ENCODE measurements at places on chromosomes 6 and 20.

DNA sequence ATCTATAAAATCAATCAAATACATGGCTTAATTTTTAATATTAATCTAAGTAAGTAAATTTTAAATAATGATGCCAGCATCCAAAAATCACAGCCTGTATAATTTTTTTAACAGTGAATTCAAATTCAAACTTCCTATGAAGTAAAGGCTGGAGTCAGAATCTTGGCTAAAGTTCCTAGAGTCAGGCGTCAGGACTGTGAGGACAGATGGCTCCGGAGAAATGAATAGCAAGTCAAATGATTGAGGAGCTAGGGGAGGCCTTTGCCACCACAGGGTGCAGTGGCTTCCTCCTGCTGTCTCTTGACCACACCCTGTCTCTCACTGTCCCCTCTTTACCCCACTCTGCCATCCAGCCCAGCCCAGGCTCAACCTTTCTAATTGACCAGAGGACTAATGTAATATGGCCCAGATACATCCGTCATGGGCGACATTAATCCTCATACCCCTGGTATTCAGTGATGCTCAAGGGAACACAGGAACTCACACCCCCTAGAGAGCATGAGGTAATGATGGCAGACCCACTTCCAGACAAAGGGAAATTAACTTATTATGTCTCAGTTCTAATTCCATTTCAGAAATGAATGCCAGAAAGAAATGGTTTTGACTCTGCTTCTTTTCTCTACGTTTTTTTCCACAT lies 53.4 kb downstream of the OPRM1 start:
- DNase-seq = no peak
- no peak overlapping the region for H3K4me3 ChIP-seq
- H3K27ac ChIP-seq = no peak overlapping the region
- H3K4me1 ChIP-seq = no peaks in the 10 kb centered on the region
- no peaks in the 10 kb centered on the region for H3K36me3 ChIP-seq

DNA sequence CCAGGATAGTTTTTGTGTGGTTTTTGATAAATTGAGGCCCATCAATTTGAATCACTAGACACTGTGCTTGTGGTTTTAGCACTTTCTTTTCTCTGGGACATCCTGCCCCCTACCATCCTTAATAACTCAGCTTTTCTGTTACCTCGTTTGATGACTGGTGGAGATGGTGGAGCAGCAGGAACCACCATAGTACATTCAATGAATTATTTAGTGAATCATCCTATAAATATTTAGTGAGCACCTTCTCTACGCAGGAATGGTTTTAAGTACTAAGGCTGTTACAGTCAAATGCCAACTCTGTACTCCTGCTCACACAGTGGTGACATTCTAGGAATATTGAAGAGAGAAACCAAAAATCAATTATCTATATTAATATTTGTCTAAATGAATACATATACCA lies 585.2 kb downstream of the HAO1 start:
- DNase-seq = no peak
- no peak overlapping the region for H3K4me3 ChIP-seq
- no peaks in the 10 kb centered on the region for H3K27me3 ChIP-seq
- H3K36me3 ChIP-seq = no peaks in the 10 kb centered on the region

GRCh38 chr6:107293350-107293749 lies 166.0 kb downstream of the PDSS2 start:
- H3K27me3 ChIP-seq = no peaks in the 10 kb centered on the region
- no peak overlapping the region for H3K4me3 ChIP-seq
- no peak for DNase-seq
- H3K4me1 ChIP-seq = no peaks in the 10 kb centered on the region

DNA sequence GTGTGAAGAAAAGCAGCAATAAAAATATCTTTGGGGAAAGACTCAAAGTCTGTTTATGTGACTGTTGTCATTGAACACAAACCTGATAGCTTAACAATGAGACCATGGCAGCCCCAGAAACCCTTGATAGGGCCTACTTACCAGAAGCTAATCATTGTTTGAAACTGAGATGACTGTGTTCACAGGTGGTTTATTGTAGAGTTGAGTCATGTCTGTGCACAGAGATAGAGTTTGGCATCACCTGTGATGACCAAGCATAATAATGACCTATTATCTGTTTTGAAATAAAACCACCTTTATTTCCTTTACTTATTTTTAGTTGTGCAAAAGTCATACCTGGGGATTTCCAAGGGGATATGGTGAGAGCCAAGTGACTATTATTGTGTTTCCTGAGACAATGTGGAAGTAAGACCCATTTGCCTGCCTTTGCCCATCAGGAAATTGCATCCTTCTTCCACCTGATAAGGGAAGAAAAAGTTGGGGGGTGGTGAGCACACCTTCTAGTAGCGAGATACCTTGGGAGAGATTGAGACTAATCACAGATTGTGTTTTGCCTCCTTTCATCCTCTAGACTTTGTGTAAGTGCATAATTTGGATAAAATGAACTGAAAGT lies 456.9 kb upstream of the JAG1 start:
- no peak overlapping the region for H3K27ac ChIP-seq
- peaks cover 1% of the 10 kb centered on the region for H3K4me1 ChIP-seq
- no peak overlapping the region for H3K4me3 ChIP-seq
- H3K27me3 ChIP-seq = no peaks in the 10 kb centered on the region
- H3K36me3 ChIP-seq = no peaks in the 10 kb centered on the region
- no peak for DNase-seq

- H3K4me1 ChIP-seq = peaks cover 2% of the 10 kb centered on the region
- no peak overlapping the region for H3K27ac ChIP-seq
- DNase-seq = no peak
- no peak overlapping the region for H3K4me3 ChIP-seq
Measured at GRCh38 chr6:87721311-87721710, 19.3 kb upstream of the AKIRIN2 start.

DNA sequence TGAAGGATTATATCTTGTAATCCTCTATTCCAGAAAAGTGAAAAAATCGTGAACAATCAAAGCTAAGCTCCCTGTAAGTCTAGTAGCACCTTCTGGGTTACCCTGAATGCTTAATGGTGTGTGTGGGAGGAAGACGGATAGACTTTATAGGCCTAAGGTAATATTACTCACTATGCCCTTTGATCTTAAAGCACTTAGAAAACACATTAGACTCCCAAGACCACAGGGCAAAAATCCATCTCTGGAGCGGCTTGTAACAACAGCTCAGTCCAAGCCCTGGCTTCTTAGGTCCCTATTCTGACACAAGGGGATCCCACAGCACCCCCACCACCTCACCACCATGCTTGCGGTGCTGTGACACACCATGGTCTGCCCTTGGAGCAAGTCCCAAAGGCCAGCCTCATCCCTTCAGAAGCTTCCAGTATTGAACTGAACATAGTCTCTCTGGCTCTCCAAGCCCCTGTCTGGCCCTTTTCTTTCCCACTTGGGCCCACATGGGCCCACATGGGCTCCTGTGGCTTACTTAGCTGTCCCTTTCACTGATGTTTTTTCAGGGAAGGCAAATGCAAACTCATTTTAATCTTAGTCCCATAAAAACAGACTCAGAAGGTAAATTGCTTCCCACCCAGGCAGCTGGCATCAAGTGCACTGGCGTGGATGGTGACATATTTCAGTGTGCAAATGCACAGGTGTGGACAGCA lies 28.3 kb downstream of the C6orf132 start:
- H3K27ac ChIP-seq = no peak overlapping the region
- no peaks in the 10 kb centered on the region for H3K27me3 ChIP-seq
- no peaks in the 10 kb centered on the region for H3K36me3 ChIP-seq

GRCh38 chr6:167927246-167927645 lies 70.2 kb upstream of the KIF25 start:
- no peak for DNase-seq
- H3K27ac ChIP-seq = no peak overlapping the region
- no peaks in the 10 kb centered on the region for H3K4me1 ChIP-seq
- no peak overlapping the region for H3K4me3 ChIP-seq

- H3K36me3 ChIP-seq = no peaks in the 10 kb centered on the region
- H3K27ac ChIP-seq = no peak overlapping the region
- no peak overlapping the region for H3K4me3 ChIP-seq
- DNase-seq = no peak
- H3K27me3 ChIP-seq = no peaks in the 10 kb centered on the region
Measured at GRCh38 chr6:144219056-144219685, 66.0 kb upstream of the UTRN start.

GRCh38 chr6:110538416-110539160 lies 62.2 kb upstream of the SLC22A16 start:
- DNase-seq = no peak
- no peaks in the 10 kb centered on the region for H3K27me3 ChIP-seq
- no peak overlapping the region for H3K27ac ChIP-seq
- H3K4me1 ChIP-seq = no peaks in the 10 kb centered on the region

DNA sequence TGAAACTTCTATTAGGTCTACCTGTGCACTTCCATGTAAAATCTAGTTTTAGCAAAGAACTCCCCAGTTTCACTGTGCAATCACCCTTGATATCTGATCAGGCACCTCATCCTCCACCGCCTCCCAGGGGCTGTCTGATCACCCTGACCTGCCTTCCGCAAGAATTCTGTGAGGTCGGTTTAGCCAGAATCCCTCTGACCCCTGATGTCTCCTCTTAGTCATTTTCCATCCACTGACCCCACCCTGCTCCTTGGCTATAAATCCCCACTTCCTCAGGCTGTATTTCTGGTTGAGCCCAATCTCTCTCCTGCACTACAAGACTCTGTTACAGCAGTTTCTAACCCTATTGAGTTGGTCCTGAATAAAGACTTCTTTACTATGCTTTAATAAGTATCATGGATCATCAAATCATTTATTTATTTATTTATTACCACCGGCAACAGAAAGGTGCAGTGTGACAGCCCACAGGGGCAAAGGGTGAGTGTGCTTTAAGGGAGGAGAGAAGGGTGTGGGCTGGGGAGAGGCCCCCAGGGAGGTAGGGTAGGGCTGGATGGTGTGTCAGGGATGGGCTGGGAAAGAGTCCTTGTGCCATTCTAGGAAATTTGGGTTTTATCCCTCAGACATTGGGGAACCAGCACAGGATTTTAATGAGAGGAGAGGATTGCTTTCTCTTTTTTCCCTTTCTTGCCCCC lies 11.2 kb upstream of the SERPINB6 start:
- H3K4me3 ChIP-seq = no peak overlapping the region
- peaks cover 8% of the 10 kb centered on the region for H3K4me1 ChIP-seq
- H3K27ac ChIP-seq = no peak overlapping the region

DNA sequence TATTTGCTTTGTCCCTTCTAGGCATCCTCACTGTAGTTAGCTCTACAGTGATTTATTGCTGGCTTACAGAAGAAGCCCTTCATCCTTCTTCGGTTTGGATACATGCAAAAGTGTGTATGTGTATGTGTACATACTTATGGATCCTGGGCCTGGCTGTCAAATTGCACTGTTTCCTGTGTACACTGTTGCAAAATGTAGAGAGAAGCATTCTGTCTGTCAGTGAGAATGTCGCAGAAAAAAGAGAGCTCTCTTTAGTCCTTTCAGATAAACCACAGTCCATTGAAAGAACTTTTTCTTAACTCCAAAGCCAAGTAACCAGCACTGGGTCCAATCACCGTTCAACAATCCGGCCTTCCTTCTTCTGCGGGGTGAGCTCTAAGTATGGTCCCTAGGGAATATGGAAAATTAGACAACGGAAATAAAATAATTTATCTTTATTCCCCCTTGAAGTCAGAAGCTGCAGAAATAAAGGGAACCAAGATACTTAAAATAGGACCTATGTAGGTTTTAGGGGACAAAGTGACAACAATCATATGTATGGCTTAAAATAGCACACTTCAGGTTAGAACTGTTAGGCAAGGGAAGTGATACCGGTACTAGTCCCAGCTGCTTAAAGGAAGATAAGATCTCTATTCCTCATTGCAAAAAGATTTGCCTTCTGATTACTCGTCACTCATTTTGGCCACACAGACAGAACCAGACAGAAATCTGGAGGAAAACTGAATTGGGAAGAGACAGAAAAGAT lies 107.0 kb downstream of the CD83 start:
- H3K4me1 ChIP-seq = no peaks in the 10 kb centered on the region
- no peaks in the 10 kb centered on the region for H3K36me3 ChIP-seq
- no peak overlapping the region for H3K4me3 ChIP-seq

DNA sequence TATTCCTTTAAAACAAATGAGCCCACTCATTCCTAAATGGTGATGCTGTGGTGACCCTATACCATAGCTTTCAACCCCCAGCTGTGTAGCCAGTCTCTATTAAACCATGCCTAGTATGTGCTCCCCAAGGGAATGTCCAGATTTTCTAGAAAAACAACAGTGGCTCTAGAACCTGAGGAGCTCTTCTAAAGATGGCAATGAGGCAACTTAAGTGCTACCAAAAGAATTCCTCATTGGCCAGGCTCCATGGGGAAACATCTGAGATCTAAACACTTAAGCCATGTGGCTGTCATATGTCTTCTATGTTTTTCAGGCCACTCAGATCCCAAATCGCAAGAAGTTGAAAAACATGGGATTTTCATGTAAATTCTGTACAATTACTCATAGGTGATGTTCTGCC lies 191.0 kb downstream of the TPBG start:
- H3K4me1 ChIP-seq = no peaks in the 10 kb centered on the region
- no peak overlapping the region for H3K4me3 ChIP-seq
- DNase-seq = no peak
- no peak overlapping the region for H3K27ac ChIP-seq

GRCh38 chr6:43877463-43878126 lies 107.6 kb downstream of the VEGFA start:
- no peaks in the 10 kb centered on the region for H3K27me3 ChIP-seq
- no peaks in the 10 kb centered on the region for H3K36me3 ChIP-seq
- no peak overlapping the region for H3K27ac ChIP-seq
- no peak overlapping the region for H3K4me3 ChIP-seq
- H3K4me1 ChIP-seq = no peaks in the 10 kb centered on the region
- DNase-seq = no peak

- DNase-seq = no peak
- H3K4me1 ChIP-seq = peaks cover 9% of the 10 kb centered on the region
- H3K27ac ChIP-seq = no peak overlapping the region
- no peak overlapping the region for H3K4me3 ChIP-seq
- H3K27me3 ChIP-seq = no peaks in the 10 kb centered on the region
Measured at GRCh38 chr6:149457316-149457884, 27.4 kb downstream of the ZC3H12D start.

DNA sequence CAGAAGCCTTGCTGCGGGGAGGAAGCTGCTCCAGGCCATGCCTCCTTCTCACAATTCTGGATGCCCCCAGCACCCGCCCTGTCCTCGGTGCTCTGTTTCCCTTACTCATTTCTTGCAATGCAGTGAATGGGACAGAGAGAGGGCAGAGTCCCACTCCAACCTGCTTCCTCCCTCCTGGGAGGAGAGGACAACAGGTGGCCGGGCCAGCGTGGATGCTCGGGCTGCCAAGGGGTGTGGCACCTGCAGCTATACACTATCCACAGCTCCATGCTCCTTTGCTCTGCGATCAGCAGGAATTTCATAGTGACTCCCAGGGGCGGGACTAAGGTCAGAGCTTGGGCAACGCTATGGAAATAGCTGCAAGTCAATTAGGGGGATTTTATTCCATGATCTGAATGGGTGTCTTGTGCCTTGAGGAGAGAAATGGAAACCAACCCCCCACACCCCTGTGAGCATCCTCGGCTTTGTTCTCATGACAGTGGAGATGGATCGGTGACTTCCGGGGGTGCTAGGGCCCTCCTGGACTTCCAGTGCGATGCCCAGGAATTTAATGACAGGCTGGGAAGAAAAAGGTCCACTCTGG lies 192.5 kb downstream of the MYLK4 start:
- H3K27ac ChIP-seq = no peak overlapping the region
- H3K4me3 ChIP-seq = no peak overlapping the region
- H3K27me3 ChIP-seq = no peaks in the 10 kb centered on the region
- H3K36me3 ChIP-seq = no peaks in the 10 kb centered on the region

- no peak overlapping the region for H3K27ac ChIP-seq
- no peaks in the 10 kb centered on the region for H3K36me3 ChIP-seq
- no peak overlapping the region for H3K4me3 ChIP-seq
- no peak for DNase-seq
- H3K27me3 ChIP-seq = no peaks in the 10 kb centered on the region
Measured at GRCh38 chr6:27303613-27304272, 8.3 kb downstream of the POM121L2 start.

Measured in ovary (tissue), 10 donors.